ENCODE measurements at places on chromosomes 13 and 19.

DNA sequence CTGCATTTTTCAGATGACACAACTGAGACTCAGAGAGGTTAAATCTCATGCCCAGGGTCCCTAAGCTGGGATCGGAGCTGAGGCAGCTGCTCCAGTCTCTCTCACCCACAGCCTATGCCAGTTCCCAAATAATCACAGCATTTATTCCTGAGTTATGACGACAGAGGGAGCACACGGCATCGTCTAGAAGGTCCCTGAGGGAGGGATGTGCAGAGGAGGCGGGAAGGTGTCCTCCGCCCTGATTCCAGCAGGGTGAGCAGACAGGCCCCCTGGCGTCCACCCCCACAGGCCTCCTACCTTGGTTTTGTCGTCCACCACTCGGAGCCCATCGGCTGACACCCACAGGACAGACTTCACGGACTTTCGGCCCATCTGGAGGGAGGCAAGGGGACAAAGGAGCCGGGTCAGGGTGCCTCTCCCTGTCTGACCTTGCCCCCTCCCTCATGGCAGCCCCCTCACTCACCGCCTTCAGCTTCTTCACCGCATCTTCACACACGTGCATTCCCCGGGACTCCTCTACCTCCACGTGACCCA is 8.0 kb downstream of the NUMBL start:
- DNase-seq, result no peak

DNA sequence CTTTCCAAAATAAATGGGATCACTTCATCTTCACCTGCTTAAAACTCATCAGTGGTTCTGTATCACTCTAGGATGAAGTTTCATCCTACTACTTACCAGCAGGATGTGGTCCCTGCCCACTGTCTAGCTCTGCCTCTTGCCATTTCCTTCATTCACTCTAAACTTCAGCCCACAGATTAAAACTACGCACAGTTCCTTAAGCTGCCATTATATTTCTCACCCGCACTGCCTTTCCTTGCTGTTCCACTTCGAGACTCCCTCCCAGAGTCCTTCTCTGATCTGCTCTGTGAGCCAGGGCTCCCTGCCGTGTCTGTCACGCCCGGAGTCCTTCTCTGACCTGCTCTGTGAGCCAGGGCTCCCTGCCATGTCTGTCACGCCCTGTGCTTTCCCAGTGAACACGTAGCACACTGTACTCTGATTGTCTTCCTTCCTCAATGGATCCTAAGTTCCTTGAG is 52.0 kb upstream of the NPAS1 start:
- DNase-seq, result no peak

DNA sequence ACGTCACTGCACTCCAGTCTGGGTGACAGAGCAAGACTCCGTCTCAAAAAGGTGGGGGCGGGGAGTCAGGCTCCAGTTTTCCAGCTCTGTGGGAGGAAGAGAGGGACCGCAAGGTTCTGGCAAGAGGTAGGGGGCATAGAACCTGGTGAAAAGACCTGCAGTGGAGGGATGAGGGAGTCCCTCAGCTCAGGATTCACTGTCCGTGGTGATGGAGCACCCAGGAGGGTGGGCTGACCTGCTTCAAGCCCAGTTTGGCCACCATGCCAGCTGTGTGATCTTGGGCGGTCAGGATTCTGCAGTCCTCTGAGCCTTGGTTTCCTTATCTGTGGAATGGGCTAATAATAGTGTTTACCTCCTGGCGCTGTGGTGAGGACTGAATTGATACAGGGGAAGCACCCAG is 21.2 kb downstream of the SLC8A2 start:
- no peak for DNase-seq

- DNase-seq, result no peak
Measured at GRCh38 chr13:44013758-44014291, 134.1 kb downstream of the LACC1 start.

- DNase-seq, result peak; percentile 64
Measured at GRCh38 chr19:52453324-52454094, at the start of gene ZNF578. Gene ZNF578, plus strand, starts transcription at chr19:52453553. Its CDS starts 48,293 bp downstream, at chr19:52501846.

- DNase-seq, result no peak
Measured at GRCh38 chr19:57812226-57812625, 2.5 kb downstream of the ZNF552 start.

DNA sequence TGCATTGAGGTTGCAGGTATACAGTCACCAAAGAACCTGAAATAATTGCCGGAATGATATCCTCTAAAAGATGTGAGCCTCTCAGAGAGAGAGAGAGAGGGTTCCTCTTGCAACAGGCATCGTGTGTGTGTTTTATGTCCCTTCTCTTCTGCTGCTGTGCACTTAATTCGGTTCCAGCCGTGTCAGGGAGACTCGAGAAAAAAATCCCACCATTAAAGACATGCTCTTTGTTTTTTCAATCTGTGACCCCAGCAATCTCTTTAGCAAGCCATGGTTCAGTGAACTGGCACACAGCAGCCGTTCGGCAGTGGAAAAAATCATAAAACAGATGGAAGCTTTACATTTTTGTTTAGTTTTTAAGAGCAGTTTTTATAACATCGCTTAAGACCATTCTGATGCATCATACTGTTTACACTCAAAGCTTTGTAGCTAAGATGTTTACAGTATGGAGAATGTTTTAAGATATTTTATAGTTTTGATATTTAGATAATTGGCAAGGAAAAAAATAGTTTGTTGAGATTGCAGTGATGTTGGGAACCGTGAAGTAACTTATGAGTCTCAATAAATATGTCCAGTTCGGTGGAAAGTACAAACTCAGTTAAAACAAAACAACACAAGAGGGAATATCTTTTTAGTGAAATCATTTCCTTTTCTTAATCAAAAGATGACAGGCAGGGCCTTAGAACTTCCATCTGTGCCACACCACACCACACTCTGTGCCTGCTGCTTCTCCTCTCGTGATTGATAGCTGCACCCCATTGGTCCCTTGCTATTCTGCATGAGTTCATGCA is 31.2 kb upstream of the ZNF536 start:
- no peak for DNase-seq

DNA sequence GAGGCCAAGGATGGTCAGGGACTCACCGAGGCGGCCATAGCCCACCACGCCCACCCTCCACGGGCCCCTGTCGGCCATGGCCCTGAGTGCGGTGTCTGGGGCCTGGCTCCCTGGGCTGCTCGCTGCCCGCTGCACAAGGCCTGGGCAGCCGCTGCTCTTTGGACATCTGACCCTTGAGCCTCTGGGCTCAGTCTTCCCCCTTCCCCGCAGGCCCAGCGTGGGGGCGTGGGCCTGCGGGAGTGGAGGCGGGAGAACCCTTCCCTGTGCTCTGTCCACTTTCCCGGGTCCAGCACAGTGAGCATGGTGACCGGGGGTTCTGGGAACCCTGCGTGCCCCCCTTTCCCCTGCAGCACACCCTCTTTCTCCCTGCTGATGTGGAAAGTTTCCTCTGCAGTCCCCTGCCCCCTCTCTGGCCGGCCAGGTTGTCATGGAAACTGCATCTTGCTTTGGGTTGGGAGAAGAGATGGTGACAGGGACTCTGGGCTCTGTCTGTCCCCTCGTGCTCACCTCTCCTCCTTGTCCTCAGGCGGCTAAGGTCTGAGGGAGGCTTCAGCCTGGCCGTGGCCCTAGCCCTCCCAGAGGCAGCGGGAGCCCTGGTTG is at the start of gene ASPDH:
Gene ASPDH, minus strand, starts transcription at position 168 of the 600 bp plus-strand sequence. Its CDS starts 90 bp downstream, at position 78.
- DNase-seq, result no peak

DNA sequence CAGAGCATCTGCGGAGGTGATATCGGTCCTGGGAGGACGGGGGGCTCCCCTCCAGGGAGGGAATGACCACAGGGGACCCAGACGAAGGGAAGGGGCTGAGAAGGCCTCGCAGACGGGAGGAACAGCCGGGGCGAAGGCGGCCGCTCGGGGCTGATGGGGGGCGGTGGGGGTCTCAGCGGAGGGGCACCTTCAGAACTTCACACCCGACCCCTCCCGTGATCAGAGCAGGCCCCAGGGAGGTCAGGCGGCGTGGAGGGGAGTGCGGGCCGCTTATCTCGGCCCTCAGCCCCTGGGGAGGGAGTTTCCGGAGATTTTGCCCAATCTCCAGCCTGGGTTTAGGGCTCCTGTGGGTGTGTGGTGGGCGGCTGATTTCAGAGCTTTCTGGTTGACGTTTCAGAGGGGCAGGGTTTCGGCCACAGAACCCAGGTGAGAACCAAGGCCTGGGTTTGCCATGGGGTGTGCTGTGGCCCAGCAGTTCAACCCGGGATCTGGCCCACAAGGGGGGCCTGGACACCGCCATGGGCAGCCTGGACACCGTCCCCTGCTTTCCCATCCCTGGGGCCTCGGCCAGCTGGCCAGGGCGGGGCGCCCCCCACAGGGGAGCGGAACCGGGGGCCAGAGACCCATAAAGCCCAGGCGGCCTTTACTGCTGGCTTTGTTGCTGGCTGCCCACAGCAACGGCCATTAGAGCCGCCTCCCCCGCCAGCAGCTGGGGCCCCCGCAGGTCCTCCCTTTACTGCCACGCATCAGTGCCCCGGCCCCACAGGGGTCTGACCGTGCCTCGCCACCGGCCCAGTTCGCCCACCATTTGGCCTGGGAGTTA is 29.0 kb downstream of the ARID3A start:
- DNase-seq, result no peak

GRCh38 chr13:99959127-99959539 is 12.4 kb downstream of the ZIC5 start:
- DNase-seq, result no peak

- no peak for DNase-seq
Measured at GRCh38 chr19:41967054-41967783, 8.1 kb upstream of the RABAC1 start.

DNA sequence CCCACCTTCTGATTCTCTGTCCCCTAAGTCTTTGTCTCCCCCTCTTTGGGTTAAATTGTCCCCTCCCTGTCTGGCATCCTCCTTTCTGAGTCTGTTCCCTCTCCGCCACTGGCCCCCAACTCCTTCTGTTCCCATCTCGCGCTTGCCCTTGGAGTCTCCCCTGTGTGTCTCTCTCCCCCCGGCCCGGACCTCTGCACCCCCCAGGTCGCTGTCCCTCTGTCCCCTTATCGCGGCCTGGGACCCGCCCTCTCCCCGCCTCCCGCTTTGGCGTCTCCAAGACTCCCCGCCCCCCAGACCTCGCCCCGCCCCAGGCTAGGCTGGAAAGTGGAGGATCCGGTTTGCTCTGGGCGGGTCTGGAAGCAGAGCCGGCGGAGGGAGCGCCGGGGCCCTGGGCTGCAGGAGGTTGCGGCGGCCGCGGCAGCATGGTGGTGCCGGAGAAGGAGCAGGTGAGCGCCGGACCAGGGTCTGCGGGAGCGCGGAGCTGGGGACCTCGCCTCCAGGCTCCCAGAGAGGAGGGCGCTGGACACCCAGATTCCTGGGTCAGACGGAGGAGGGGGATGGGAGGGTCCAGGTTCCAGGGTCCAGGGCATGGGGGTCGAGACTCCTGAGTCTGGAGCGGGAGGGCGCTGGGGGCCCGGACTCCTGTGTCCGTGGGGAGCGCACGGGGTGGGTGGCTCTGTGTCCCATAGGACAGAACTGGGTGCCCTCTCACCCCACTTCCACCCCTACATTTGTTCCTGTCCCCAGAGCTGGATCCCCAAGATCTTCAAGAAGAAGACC is at the start of gene TRPM4:
Gene TRPM4, plus strand, starts transcription at position 348 of the 780 bp plus-strand sequence. Its CDS starts 75 bp downstream, at position 423.
- peak; percentile 78 for DNase-seq

DNA sequence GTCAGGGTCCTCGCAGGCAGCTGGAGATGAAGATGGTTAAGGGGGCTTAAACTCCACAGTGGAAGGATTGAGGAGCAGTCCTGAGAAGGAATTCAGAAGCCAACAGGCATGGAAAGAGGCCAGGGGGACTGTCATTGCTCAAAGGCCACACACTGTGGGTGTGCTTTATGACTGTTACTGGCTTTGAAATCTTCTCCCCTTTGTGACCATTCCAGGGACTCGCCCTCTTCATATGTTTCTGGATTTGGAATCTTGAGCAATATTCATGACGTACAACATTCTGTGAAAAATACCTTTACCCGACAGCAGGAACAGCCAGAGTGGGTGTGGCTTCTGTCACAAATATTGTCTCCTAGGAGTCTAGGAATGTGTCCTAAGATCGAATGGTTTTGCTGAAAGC is 16.6 kb downstream of the CEACAM7 start:
- DNase-seq, result no peak

DNA sequence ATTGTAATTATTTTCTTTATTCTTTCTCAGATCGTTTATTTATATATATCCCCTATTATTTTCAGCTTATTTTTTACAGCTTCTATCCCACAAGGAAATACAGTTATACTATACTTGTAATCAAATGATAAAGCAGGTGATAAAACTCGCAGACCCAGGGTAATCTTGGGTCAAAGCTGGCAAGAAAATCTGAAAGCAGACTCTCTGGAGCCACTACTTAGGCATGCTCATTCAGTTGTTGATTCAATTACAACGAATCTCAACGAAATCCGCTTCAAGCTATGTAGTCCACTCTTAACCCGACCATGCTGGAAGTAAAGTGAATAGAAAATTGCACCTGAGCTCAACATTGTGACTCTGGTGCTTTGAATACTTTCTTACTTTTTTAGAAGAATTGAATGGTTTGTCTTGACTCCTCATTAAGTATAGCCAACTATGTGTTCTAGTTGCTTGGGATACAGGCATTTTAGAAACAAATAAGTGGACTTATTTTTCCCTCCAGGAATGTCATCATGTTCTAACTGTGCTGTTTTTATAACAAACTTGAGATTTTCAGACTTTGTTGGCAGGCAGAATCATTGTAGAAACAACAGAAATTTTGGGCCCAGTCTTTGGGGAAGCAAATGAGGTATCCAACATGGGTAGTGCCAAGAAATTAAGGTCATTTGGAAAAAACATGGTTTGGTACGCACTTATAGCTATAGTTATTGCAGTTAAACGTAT is 21.4 kb downstream of the ESD start:
- DNase-seq, result no peak

GRCh38 chr19:12721656-12722565 is 1.8 kb downstream of the TNPO2 start:
- DNase-seq, result peak; percentile 59

DNA sequence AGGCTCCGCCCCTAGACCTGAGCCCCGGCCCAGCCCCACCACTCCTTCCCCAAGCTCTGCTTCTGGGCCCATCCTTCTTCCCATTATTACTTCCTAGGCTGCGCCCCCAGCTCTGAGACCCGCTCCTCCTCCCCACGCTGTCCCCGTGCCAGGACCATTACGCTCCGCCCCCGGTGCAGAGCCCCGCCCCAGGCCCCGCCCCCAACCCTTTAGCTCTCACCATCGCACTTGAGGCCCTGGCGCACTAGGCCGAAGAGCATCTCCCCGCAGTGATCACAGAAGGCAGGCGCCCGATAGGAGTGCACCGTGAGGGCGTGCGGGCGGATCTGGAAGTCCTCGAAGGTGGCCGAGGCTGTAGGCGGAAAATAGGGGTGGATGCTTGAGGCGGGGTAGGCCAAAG is 6.2 kb downstream of the PRKD2 start:
- no peak for DNase-seq

- no peak for DNase-seq
Measured at GRCh38 chr19:57110592-57111328, 9.0 kb upstream of the USP29 start.

Measured in stimulated activated CD4-positive, alpha-beta T cell treated with anti-CD3 and anti-CD28 coated beads, Interleukin-2, amount 100 ng/mL, for 24 hours (primary cell).